ENCODE measurements at places on chromosomes 2 and 18. TPM values are rescaled to one million over a fixed set of nuclear protein-coding genes. Genes with fewer than 3 reads are reported as not detected.

DNA sequence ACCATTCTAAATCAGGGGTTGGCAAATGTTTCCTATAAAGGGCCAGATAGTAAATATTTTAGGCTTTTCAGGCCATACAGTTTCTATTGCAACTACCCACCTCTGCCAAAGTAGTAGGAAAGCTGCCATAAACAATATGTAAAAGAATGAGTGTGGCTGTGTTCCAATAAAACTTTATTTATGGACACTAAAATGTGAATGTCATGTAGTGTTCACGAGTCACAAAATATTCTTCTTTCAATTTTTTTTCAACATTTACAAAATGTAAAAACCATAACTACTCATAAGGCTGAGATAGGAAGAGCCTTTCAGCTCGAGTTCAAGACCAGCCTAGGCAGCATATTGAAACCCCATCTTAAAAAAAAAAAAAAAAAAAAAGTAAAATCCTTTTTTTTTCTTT lies 13.4 kb downstream of the KCNG3 start:
- DNase-seq: no peak

- no peak for DNase-seq
Observed at GRCh38 chr18:66931010-66931409, 327.1 kb upstream of the CDH19 start.

GRCh38 chr2:26910176-26910575 lies 60.3 kb upstream of the MAPRE3 start:
- no peak for DNase-seq

DNA sequence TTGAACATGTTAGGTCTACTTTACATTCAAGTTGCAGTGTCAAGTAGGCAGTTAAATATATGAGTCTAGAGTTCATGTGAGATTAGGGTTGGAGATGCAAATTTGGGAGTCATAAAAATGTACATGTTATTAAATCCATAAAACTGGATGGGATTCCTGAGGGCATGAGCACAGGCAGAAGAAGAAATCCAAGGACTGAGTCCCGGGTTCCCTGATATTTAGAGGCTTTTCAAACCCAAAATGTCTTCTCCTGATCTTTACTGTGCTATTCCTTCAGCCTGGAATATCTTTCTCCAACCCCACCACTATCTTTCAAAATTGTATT lies 23.3 kb upstream of the EXOC6B start:
- DNase-seq: no peak

The PID1 gene
- 3.0 TPM for total RNA-seq

GRCh38 chr2:218368621-218369153 lies 12.0 kb downstream of the CATIP start:
- peak; percentile 63 for DNase-seq

DNA sequence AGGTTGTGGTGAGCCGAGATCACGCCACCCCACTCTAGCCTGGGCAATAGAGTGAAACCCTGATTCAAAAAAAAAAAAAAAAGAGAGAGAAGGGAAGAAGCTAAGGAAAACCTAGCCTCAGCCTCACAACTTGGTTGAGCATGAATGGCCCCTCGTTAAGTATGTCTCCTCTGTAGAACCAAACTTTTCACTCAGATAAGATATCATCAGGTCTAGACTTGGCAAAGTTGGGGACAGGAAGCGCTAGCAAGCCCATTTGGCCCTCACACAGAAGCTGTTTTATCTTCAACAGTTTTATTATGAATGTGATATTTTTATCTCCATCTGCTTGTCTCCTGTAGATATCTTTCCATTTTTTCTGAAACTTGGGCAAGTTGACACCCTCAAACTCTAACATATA lies 3.5 kb upstream of the ASXL2 start:
- no peak for DNase-seq

The GPC1 gene
- 26.9 TPM for total RNA-seq

The NEB gene
- not detected for total RNA-seq

DNA sequence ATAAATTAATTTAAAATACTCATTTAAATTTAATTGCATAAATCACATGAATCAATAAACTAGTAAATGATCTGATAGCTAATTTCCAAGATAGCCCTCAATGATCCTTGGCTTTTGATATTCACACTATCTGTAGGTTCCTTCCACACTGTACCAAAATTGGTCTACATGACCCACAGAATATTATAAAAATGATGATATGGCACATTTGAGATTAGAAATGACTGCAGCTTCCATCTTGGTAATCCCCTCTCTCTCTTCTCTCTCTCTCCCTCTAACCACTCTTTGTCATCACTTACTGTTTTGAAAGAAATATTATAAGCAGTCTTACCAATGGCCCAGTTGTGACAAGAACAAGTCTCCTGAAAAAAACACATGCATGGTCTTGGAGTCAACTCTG lies 394.8 kb downstream of the LRRTM4 start:
- no peak for DNase-seq

DNA sequence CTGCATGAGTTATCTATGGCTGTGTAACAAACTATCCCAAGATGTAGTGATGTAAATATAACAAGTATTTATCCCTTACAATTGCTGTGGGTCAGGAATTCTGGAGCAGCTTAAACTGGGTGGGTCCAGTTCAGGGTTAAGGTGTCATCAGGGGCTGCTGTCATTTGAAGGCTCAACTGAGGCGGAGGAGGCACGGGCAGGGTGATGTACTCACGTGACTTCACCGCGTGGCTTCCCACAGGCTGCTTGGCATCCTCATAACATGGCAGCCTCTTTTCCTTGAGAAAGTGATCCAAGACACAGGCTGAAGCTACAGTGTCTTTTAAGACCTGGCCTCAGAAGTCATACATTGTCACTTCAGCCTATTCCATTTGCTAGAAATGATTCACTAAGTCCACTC lies 125.8 kb downstream of the PTGR3 start:
- DNase-seq: no peak

- DNase-seq: no peak
Observed at GRCh38 chr2:45647986-45648520, 3.4 kb upstream of the PRKCE start.

The CHRND gene
- total RNA-seq: not detected

DNA sequence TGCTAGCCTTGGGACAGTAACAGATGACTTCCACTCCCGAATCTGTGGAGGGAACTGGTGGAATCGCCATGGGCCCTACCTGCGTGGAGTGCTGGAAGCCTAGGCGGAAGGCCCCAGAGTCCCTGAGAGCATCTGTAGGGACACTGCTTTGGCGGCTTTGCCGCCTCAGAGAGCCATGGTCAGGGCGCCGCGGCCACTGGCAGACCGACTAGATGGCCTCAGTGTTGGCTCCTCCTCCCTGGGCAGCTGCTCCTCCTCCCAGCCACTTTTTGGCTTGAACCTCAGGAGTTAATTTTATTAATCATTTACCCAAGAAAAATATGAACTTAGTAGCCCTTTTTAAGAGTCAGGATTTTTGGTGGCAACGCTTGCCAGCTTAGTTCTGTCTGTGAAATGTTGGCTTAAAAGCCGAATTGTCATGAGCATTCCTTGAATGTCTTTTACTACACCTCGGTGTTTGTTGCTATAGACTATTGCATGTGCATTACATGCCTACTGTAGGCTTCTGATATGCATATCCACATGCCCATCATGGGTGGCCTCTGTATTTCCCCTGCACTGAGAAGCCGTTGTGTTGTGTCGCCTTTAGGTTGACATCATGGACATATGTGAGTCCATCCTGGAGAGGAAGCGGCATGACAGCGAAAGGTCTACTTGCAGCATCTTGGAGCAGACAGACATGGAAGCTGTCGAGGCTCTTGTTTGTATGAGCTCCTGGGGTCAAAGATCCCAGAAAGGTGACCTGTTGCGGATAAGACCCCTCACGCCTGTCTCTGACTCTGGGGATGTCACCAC lies 2.4 kb downstream of the KLF11 start:
- no peak for DNase-seq

GRCh38 chr18:76483780-76484179 lies 11.3 kb downstream of the ZNF516 start:
- DNase-seq: no peak

DNA sequence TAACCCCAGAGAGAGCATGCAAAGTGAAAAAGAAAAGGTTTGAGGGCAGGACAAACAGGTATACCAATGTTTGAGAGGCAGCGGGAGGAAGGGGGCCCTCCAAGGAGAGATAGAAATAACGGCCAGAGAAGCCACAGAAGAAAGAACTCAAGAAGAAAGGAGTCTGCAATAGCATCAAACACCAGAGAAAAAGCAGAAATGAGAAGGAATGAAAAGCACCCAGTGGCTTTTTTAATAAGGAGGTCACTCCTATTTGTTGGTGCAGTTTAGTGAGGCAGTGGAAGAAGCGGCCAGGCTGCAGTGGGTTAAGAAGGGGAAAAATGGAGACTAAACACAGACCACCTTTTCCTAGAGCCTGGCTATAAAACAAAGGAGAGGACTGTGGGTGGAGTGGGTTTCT lies 177.2 kb downstream of the THADA start:
- no peak for DNase-seq

DNA sequence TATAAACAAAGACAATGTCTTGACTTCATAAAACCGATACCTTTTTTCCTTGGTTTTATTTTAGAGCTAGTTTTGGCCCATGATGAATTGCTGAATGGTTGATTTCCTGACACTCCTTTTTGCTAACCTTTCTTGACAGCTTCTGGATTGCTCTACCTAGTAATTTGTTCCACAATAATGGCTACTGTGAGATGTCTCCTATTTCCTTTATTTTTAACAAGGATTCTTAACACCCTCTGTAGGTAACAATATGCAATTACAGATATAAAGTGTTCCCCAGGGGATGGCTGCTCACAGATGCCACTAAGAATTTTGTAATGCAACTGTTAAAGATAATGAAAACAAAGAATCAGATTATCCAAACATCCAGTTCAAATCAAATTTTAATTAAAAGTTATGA lies 100.8 kb upstream of the ATP5MC3 start:
- peak; percentile 25 for DNase-seq

The ACTG2 gene
- total RNA-seq: 0.89 TPM

The CBLN2 gene
- total RNA-seq: not detected

- no peak for DNase-seq
Observed at GRCh38 chr2:44524347-44524926, 162.7 kb downstream of the CAMKMT start.

DNA sequence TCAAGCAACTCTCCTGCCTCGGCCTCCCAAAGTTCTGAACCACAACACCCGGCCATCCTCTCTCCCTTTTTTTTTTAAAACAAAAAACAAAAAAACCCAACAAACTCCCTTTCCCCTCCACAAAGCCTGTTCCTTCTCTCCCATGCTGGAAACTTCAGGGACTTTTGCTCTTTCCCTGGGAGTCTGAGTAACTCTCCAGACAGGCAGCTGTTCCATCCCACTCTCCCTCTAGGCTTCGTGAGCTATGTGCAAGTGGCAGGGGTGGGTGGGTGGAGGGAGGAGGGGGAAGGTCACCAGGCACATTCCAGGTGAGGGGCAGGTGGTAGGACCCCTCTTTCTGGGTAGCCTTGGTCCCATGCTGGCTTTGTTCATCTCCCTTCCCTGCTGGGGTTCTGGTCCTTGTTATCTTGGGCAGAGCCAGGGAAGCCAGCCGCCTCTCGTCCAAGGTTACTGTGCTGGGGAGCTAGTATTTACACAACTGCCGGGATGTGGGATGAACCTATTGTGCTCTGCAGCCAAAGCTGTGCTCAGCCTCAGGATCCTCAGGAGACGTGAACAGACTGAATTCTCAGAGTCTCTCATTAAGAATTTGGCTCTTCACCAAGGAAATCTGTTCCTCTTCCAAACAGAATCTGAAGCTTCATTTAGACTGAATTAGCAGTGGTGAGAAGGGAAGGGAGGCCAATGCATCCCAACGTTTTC lies 106.9 kb downstream of the LIPG start:
- DNase-seq: no peak

DNA sequence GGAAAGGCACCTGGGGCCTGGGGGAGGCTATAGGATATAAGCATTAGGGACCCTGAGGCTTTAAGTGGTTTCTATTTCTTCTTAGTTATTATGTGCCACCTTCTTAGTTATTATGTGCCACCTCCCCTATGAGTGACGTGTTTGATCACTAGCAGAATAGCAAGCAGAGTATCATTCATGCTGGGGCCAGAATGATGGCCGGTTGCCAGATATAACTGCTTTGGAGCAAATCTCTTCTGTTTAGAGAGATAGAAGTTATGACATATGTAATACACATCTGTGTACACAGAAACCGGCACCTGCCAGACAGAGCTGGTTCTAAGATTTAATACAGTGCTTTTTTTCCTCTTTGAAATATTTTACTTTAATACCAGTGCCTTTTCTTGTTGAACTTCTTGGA lies 29.4 kb downstream of the LIPG start:
- DNase-seq: no peak

The CLEC4F gene
- total RNA-seq: not detected

DNA sequence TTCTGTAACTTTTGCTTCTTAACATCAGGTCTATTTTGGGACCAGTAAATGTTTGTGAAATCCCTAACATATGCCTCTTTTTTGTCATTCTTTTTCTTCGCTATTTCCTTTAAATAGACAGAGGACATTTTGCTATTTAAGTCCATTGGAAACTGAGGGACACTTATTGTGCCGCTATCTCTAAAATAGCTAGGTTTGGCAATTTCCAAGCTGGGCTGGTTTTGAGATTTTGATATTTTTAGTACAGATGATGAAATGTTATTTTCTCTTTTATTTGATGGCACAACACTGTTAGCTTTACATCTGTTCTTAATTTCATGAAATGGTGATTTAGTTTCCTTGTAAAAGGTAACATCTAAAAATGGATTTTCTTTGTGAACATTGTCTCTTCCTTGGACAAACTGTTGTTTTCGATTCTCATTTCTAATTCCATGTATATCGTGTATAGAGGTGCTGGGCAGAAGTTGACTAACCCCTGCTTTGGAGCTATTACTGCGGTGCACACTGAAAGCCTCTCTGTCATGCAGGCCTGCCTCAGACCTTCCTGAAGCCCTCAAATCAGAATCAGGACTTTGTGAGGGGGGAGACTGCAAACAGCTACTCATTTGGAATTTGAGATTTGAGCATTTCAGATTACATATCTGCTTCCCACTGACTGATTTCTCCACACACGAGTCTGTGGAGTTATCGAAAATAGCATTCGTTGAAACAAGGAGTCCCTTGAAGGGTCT lies 594 bp downstream of the RAD51AP2 start:
- no peak for DNase-seq

GRCh38 chr2:3116371-3116770 lies 261.2 kb downstream of the EIPR1 start:
- no peak for DNase-seq

GRCh38 chr2:236177604-236177966 lies 9.4 kb upstream of the GBX2 start:
- DNase-seq: no peak

DNA sequence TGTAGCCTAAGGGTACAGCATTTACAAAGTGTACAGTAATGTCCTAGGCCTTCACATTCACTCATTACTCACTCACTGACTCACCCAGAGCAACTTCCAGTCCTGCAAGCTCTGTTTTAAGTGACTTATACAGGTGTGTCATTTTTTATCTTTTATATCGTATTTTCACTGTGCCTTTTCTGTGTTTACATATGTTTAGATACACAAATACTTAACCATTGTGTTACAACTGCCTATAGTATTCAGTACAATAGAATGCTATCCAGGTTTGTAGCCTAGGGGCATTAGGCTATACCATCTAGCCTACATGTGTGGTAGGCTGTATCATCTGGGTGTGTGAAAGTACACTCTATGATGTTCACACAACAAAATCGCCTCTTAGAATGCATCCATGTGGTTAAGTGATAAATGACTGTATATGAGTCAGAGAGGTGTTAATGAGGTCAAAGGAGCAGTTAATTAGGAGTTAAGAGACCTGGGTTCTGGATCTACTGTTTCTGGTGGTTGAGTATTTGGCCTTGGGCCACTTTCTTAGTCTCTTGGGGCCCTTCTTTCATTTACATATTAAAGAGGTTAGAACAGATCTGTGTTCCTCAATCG lies 149.1 kb downstream of the GREB1L start:
- DNase-seq: peak; percentile 95

All from M059J (cell line).